ENCODE measurements at places on chromosomes 5 and 9. TPM values are rescaled to one million over a fixed set of nuclear protein-coding genes. Genes with fewer than 3 reads are reported as not detected.

The COL5A1 gene
- total RNA-seq = 22.0 TPM

DNA sequence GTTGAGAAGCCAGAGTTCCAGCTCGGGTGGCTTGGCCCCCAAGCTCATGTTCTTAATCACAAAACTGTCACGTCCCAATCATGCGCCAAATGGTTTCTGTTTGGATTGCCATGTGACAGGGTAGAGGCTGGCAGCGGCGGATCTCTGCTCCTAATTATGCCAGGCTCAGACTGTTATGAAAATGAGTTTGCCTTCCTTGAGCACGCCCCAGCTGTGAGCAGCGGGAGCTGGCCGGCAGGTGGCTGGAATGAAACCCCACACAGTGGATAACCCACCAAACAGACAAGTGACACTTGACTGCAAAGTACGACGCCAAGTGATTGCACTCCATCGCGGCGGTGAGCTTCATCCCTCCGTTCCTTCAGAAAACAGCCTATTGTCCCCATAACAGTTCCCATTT, 75.4 kb downstream of the CFAP77 start:
- H3K27me3 ChIP-seq = no peaks in the 10 kb centered on the region
- no peak for DNase-seq
- H3K27ac ChIP-seq = no peak overlapping the region
- no peaks in the 10 kb centered on the region for H3K4me1 ChIP-seq
- no peak overlapping the region for H3K4me3 ChIP-seq
- H3K36me3 ChIP-seq = no peaks in the 10 kb centered on the region

DNA sequence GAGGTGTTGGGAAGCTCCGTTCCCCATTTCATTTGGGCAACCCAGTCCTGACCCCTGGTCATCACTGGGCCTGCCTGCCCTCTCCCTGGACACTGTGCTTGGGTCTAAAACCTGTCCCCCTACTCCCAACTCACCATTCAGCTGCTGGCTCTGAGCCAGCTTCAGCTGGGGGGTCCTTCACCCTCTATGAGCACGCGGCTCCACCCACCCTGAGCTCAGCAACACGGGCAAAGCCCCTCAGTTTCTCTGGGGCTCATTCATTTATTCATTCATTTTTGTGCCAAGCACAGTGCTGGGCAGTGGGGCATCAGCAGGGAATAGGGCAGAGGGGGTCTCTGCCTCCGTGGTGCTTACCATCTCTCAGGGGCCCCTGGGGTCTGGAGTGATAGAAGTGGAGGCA, 199.8 kb upstream of the MVB12B start:
- no peaks in the 10 kb centered on the region for H3K36me3 ChIP-seq
- no peaks in the 10 kb centered on the region for H3K27me3 ChIP-seq
- H3K4me1 ChIP-seq = no peaks in the 10 kb centered on the region

GRCh38 chr5:7751874-7752273, 99.1 kb downstream of the CFAP90 start:
- no peaks in the 10 kb centered on the region for H3K27me3 ChIP-seq
- H3K4me1 ChIP-seq = no peaks in the 10 kb centered on the region
- no peak overlapping the region for H3K27ac ChIP-seq
- H3K4me3 ChIP-seq = no peak overlapping the region
- DNase-seq = no peak

DNA sequence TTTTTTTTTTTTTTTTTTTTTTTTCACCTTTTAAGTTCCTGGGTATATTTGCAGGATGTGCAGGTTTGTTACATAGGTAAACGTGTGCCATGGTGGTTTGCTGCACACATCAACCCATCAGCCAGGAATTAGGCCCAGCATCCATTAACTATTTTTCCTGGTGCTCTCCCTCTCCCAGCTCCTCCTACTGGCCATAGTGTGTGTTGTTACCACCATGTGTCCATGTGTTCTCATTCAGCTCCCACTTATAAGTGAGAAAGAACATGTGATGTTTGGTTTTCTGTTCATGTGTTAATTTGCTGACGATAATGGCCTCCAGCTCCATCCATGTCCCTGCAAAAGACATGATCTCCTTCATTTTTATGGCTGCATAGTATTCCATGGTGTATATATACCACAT, 350.5 kb downstream of the MAN2A1 start:
- no peaks in the 10 kb centered on the region for H3K36me3 ChIP-seq
- no peak for DNase-seq
- no peaks in the 10 kb centered on the region for H3K27me3 ChIP-seq
- no peak overlapping the region for H3K27ac ChIP-seq
- H3K4me3 ChIP-seq = no peak overlapping the region

GRCh38 chr9:121734465-121734864, 83.0 kb downstream of the DAB2IP start:
- DNase-seq = no peak
- no peak overlapping the region for H3K27ac ChIP-seq
- no peak overlapping the region for H3K4me3 ChIP-seq
- no peaks in the 10 kb centered on the region for H3K27me3 ChIP-seq
- no peaks in the 10 kb centered on the region for H3K36me3 ChIP-seq

The CBY3 gene
- not detected for total RNA-seq

DNA sequence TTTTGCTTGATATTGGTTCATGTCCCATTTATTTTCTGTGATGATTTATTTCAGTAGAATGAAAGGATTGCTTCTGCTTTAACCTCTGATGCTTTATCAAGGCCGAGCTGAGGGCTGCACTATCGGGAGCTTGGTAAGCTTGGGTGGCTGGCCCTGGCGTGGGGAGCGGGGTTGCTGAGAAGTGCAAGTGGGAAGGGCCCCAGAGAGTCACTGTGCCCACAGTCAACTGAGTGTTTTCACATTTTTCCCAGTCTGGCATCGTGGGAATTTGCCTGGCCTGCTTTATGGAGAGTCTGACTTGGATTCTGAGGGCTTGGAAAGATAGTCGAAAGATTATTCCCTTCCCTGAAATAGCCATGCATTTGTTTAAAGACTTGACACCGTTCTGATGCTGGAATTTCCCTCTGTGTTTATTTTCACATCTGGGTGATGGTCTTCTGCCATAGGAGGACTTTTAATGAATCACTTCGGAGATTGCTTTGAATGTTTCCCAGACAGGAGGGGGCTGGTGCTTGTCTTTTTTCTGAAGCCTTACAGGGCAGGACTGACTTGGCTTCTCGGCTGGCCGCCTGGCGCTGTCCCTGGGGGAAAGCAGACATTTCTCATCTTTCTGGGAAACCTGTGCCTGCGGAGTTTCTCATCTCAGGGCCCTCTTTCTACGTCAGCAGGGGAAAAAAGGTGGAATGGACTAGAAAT, 139.0 kb downstream of the BOD1 start:
- no peak for DNase-seq
- H3K27ac ChIP-seq = peak overlapping the region; percentile 42
- no peaks in the 10 kb centered on the region for H3K27me3 ChIP-seq

DNA sequence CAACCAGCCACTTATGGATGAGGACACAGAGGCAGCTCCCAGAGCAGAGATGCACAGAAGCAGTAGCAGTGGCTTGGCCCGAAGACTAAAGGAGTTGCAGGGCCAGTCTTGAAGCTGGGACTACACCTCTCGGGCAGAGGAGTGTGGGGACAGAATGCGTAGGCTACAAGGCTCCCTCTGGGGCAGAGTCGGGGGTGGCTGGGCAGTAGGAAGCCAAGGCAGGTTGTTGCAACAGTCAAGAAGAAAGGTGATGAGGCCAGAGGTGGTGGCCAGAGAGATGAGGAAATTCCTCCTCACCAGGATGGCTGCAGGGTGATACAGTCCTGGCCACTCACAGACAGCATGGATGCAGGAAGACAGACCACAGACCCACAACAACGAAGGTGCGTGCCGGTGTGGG, 4.9 kb upstream of the N4BP3 start:
- H3K27ac ChIP-seq = no peak overlapping the region
- H3K36me3 ChIP-seq = no peaks in the 10 kb centered on the region

The PTGES gene
- total RNA-seq = 2.6 TPM

The BHMT gene
- total RNA-seq = not detected

The SLC27A6 gene
- 50.6 TPM for total RNA-seq

DNA sequence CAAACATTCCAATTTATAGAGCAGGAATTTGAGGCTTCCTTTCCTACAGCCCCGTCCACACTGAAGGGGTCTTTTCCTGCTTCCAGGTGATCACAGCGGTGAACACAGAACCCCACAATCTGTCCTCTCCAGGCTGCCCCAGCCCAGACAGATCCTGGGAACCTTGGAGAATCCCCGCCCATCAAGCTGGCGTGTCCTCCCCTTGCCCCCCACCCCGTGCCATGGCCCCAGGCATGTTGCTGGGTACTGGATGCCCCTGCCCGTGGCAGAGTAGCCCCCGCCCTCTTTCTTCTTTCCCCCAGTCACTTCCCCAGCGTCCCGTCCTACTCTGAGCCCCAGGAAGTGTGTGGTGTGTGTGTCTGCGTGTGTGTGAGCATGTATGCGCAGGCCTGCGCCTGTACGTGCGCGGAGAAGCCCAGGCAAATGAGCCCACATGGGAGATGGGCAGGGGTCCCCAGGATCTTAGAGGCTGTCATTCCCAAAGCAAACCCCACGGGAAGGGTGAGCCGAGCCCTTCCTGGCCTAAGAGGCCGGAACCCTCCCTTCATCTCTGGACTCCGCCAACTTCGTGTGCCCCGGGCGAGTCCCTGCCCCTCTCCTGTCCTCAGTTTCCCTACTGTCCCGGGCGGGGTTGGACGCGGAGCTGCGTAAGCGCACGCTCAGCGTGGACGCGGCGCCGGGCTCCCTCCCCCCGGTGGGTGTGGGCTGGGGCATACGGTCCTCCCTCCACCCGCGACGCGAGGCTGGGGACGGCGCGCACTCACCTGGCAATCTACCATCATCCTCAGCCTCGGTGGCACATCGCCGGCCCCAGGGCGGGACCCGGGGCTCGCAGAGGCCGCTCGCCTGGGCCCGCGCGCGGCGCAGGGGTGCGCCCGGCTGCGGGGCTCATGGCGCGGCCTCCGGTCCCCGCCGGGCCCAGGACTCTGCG, 15.2 kb downstream of the GBGT1 start:
- H3K36me3 ChIP-seq = no peaks in the 10 kb centered on the region
- no peak for DNase-seq
- no peaks in the 10 kb centered on the region for H3K27me3 ChIP-seq
- peaks cover 44% of the 10 kb centered on the region for H3K4me1 ChIP-seq

GRCh38 chr5:7871653-7872052, 2.7 kb downstream of the MTRR start:
- H3K4me1 ChIP-seq = peaks cover 30% of the 10 kb centered on the region
- H3K27ac ChIP-seq = no peak overlapping the region
- no peak for DNase-seq
- no peak overlapping the region for H3K4me3 ChIP-seq
- H3K36me3 ChIP-seq = peaks cover 17% of the 10 kb centered on the region
- no peaks in the 10 kb centered on the region for H3K27me3 ChIP-seq

The NSG2 gene
- not detected for total RNA-seq
